ENCODE measurements at places on chromosomes 12 and 14. TPM values are rescaled to one million over a fixed set of nuclear protein-coding genes. Genes with fewer than 3 reads are reported as not detected.

Gene C12orf57
- polyA plus RNA-seq: 174 TPM

Gene SAMD15
- polyA plus RNA-seq: 8.6 TPM

Gene REM2
- polyA plus RNA-seq: 2.0 TPM

Gene MYH6
- polyA plus RNA-seq: 0.35 TPM

Gene ZDHHC22
- 0.45 TPM for polyA plus RNA-seq

Gene ERBB3
- polyA plus RNA-seq: 77.3 TPM

Gene PIANP
- polyA plus RNA-seq: 16.8 TPM

Gene SERPINA10
- 0.06 TPM for polyA plus RNA-seq

Gene CD27
- 0.56 TPM for polyA plus RNA-seq

Gene SLC5A8
- polyA plus RNA-seq: 30.7 TPM

- DNase-seq: no peak
These were observed 20.4 kb upstream of the BEGAIN start for GRCh38 chr14:100607611-100607956.

- DNase-seq: no peak
These were observed 39.8 kb downstream of the SVOP start for GRCh38 chr12:108980831-108981618.

DNA sequence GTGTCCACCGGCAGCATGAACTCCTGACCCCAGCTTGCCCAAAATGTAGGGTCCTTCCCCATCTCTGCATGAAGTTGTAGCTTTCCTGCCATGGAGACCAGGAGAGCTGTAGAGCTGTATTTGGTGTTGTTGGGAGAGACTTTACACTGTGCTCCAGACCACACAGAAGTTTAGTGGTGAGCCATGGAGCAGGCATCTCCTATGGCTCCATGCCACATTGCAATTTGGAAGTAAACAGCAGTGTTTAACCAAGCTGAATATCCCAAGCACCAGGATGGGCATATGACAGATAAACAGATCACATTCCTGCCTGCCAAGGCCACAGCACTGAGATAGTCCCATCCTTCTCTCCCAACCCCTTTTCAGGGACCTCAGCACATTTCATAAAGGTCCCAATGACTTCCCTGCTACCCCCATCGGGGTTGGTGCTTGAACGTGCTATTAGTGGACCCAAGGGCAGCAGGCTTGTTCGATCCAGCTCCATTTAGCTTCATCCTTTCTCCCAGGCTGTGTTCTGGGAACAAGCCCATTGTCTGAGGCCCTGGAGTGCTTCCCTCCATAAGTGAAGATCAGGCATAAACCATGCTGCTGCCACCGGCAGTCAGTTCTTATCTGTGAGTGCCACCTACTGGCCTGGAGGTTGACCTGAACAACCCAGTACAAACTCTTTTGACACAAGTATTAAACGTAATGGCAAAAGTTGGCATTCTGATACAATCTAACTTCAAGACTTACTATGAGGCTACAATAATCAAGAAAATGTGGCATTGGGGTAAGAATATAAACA, 172.3 kb upstream of the ATXN7L3B start:
- no peak for DNase-seq

GRCh38 chr12:30928356-30929244, 2.1 kb downstream of the TSPAN11 start:
- DNase-seq: no peak

DNA sequence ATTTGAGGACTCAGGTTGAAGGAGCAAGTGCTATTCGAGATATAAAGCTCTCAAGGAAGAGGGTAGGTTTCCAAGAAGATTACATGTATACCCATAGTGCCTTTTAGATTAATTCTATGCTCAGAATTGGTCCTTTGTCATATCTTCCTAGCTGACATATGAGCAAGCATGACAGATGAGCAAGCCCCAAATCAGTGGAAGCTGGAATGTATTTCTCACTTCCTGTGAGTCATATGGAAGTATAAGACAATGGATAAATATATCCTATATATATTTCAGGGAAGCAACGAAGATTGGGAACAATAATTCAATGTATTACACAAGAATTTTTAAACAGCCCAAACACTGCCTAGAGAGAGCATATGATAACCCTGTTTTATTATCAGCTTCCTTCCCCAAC, 674.1 kb upstream of the ATXN7L3B start:
- DNase-seq: no peak

GRCh38 chr14:90560558-90560957, 163.7 kb downstream of the CALM1 start:
- DNase-seq: no peak

- no peak for DNase-seq
These were observed 11.0 kb downstream of the DLST start for GRCh38 chr14:74892745-74893144.

DNA sequence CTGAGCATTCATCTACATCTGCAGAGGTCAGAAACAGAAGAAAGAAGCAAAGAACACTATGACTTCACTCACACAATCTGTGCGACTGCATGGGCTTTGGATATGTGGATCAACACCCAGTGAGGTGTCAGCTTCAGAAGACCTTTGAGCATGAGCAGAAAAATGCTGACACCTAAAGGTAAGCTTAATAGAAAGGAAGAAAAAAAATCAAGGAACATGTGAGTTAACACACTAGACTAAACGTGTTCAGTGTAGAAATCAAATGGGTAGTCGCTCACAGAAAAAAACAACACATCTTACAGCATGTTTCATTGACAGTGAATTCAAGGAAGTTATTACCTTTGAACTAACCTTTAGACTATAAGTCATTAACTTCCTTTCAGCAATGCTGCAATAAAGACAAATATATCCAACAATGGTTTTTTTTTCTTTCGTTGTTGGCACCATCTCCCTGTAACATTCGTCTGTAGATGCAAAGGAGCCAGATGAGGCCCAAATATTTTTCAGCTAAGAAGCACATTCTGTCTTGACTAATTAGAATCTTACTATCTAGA, 30.9 kb downstream of the RTRAF start:
- DNase-seq: no peak

- DNase-seq: no peak
These were observed 24.7 kb upstream of the GLIPR1 start for GRCh38 chr12:75455839-75456238.

DNA sequence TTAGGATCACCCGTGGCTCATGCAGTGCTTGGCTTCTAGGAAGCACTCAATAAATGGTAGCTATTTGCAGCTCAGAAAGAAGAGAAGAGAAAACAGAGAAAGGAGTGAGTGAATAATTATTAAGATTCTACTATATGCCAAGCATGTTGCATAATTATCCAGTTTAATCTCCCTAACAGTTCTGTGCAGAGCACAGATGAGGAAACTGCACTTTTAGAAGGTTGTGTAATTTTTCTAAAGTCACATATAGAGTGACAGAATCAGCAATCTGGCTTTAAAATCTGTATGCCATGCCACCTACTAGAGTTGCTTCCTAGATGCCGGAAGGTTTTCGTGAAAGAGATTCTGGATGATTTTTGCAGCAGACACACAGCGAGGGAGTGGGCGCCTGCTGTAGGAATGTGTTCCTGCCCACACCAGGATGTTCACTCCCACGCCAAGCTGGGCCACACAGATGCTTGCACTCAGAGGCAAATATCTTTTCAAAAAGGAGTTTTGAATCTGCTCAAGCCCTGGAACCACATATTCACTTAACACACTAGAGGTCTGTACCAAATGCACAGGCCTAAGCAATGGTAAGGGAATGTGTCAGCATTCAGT, 50.2 kb upstream of the SMCO2 start:
- DNase-seq: no peak

- DNase-seq: no peak
These were observed 85.5 kb upstream of the EGLN3 start for GRCh38 chr14:34036319-34036766.

DNA sequence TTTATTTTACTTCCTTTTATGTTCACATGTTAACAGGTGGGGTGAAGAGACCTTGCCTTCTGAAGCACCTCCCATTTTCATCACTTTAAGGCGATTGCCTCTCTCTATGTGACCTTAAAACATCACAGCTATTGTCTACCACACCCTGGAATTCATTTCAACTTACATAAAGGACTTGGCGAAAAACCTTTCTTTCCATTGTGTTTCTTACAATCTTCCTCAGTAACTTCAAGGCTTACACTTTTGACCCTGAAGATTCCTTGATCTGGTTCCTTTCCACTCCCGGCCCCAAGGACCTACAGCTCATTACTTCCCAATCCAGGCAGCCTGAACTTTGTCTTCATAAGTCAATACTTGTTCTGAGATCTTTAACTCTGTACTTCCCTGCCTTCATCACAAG, 443.3 kb downstream of the ADAMTS20 start:
- DNase-seq: no peak

GRCh38 chr12:800401-800800, 48.0 kb downstream of the WNK1 start:
- DNase-seq: no peak

DNA sequence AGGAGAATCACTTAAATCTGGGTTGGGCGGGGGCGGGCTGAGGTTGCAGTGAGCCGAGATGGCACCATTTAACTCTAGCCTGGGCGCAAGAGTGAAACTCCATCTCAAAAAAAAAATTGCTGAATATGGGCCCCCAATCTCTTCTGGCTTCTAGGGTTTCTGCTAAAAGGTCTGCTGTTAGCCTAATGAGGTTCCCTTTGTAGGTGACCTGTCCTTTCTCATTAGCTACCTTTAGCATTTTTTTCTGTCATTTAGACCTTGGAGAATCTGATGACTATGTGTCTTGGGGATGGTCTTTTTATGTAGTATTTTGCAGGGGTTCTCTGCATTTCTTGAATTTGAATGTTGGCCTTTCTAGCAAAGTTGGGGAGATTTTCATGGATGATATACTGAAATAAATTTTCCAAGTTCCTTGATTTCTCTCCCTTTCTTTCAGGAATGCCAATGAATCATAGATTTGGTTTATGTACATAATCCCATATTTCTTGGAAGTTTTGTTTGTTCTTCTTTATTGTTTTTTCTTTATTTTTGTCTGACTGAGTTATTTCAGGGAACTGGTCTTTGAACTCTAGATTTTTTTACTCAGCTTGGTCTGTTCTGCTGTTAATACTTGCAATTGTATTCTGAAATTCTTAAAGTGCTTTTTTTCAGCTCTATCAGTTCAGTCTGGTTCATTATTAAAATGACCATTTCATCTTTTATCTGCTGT, 181.5 kb downstream of the TTC6 start:
- DNase-seq: no peak

GRCh38 chr14:80117876-80118275, 93.4 kb downstream of the DIO2 start:
- no peak for DNase-seq

DNA sequence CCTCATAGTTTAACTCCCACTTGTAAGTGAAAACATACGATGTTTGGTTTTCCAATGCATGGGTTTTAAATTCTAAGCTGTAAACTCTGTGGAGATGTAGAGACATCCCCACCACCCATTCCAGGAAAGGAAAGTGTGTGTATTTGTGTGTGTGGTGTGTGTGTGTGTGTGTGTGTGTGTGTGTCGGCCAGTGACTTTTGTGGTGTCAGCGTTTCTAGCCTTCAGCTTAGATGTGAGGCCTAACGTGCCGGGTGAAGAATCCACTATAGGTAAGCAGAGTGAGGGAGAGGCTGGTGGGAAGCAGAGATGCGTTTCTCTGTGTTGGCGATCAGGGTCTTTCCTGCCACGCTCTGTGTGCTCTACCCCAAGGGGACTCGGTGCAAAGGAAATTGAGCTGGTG, 93.0 kb downstream of the SLC24A4 start:
- DNase-seq: no peak

DNA sequence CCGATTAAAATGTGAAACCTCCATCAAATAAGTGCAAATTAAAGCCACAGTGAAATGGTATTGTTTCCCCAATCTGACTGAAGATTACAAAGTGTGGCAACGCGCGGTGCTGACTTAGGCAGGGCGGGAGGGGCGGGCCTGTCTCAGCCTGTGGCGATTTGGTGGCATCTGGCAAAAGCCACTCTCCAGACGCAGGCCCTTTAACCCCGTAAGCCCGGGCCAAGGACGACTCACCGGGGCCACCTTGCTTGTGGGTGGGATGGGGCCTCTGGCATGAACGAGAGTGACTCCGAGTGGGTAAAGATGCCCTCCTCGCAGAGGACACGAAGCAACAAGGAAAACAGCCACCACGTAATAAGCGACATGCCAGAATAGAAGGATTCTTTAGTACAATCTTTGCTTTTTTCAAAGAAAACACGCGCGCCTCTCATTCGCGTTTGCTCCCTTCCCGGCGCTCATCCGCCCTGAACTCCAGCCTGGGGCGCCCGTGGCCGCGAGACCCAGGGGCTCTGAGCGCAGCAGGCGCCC, 815 bp downstream of the DEGS2 start:
- DNase-seq: no peak

All from left renal cortex interstitium (tissue), 4 donors.